ENCODE measurements at places on chromosomes 16 and 17. TPM values are rescaled to one million over a fixed set of nuclear protein-coding genes. Genes with fewer than 3 reads are reported as not detected.

DNA sequence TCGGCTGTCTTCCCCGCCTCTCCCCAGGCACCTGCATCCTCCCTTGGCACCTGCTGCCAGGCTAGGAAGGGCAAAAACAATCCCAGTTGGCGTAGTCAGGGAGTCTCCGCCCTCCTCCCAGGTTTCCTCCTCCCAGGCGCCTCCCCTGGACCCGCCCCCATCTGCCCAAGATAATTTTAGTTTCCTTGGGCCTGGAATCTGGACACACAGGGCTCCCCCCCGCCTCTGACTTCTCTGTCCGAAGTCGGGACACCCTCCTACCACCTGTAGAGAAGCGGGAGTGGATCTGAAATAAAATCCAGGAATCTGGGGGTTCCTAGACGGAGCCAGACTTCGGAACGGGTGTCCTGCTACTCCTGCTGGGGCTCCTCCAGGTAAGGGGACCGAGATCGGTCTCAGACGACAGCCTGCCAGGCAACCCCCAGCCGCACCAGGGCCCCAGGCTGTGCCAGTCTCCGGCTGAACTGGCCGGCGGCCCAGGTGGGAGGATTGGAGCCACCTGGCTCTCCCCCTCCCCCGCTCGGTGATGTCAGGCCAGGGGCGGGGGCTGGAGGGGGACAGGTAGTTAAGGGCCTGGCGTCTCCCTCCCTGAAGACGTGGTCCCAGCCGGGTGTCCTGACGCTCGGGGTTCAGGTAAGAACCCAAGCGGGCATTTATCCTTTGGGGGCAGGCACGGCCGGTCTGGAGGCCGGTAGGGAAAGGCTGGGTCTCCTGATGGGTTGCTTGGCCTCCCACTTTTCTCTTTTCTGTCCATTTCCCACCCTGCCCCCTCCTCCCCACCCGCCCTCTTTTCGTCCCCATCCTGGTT, at the start of gene GRB7:
TSS of gene GRB7 (plus strand) at position 179 of the 808 bp plus-strand sequence. CDS start 4,364 bp downstream, outside the sequence.
- peak; percentile 92 for DNase-seq

GRCh38 chr16:86221085-86221484, 289.2 kb upstream of the FOXF1 start:
- no peak for DNase-seq

GRCh38 chr17:72189768-72190593, 69.2 kb downstream of the SOX9 start:
- DNase-seq: no peak

- no peak for DNase-seq
Measured at GRCh38 chr17:31780483-31780882, 78.6 kb downstream of the COPRS start.

DNA sequence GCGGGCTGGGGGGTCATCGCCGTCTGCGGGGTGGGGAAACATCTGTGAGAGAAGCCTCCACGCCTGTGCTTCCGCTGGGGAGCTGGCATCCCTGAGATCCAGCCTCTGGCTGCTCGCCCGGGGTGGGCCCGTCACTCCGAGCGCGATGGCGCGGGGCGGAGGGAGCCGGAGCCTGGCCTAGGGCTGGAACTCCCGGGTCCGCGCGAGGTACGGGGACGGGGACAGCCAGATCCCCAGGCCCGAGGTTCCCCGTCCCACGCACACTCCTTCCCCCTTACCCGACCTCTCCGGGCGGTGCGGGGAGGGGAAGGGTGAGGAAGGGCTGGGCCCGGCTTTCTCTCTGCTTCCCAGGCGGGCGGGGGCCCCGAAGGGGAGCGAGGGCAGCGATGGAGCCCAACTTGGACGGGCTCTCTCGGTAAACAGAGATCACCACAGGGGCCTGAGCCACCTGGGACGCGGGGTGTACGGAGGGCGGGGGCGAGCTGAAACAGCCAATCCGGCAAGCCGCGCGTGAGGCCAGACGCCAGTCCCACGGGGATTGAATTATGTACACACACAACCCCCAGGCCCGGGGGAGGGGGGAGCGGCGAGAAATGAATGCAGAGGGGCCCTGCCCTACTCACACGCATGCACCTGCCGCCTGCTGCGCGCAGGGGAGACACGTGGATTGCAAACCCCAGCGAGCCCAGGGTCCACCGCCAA, at the start of gene SLC16A11:
TSS of gene SLC16A11 (minus strand) at position 596 of the 702 bp plus-strand sequence. CDS start at position 17, 579 bp downstream.
- no peak for DNase-seq

- no peak for DNase-seq
Measured at GRCh38 chr16:73205153-73205886, 157.4 kb upstream of the ZFHX3 start.

DNA sequence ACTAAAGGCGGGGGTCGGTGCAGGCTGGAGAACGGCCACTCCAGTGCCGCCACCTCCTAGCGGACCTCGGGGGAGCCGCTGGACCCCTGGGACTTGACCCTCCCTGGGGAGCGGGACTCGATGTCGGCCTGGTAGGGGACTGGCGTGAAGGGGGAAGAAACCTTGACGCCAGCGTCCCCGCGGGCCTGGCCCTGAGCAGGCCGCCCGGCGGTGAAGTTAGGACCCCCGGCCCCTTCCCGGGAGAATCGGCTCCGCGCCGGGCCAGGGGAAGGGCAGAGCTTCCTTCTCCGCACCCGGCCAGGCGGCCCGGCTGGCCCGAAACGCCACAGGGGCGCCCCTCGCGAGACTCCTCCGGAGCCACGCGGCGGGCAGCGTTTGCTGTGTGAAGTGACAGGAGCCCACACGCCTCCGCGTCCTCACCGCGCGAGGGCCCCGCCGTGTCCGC, 389 bp downstream of the DUS1L start:
- DNase-seq: no peak

GRCh38 chr17:63278728-63279442, 167.2 kb downstream of the CYB561 start:
- DNase-seq: no peak

GRCh38 chr17:52306314-52306713, 147.8 kb upstream of the CA10 start:
- no peak for DNase-seq

The CMTM2 gene
- not detected for total RNA-seq

The RRAD gene
- 0.08 TPM for total RNA-seq
